ENCODE measurements at places on chromosomes 5 and 9.

GRCh38 chr9:131284856-131285255, 4.7 kb upstream of the PLPP7 start:
- DNase-seq: no peak

GRCh38 chr5:157971571-157972216, 112.7 kb upstream of the CLINT1 start:
- DNase-seq: no peak

DNA sequence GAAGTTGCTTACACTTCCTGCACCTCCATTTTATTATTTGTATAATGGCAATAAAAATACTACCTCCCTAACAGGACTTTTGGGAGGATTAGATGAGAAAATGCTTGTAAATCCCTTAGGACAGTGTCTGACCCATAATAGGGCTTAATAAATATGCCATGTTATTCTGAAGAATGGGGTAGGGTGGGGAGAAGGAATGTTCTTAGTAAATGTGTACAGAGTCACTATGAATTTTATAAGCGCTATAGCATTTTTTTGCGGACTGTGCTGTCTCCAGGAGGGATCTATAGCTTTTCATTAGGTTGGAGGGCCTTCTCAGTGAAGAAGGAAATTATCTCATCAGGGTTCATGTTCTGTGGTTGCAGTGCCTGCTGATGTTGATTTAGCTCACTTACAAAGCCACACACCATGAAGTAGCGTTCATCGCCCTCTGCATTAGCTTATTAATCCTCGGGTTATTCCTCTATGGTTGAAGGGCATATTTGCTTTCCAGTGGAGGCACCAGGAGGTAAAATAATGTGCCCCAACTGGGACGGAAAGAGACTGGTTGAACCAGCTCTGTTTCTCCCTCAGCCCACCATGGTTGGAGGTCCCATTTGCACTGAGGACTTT, 497.1 kb downstream of the ARHGEF28 start:
- no peak for DNase-seq

DNA sequence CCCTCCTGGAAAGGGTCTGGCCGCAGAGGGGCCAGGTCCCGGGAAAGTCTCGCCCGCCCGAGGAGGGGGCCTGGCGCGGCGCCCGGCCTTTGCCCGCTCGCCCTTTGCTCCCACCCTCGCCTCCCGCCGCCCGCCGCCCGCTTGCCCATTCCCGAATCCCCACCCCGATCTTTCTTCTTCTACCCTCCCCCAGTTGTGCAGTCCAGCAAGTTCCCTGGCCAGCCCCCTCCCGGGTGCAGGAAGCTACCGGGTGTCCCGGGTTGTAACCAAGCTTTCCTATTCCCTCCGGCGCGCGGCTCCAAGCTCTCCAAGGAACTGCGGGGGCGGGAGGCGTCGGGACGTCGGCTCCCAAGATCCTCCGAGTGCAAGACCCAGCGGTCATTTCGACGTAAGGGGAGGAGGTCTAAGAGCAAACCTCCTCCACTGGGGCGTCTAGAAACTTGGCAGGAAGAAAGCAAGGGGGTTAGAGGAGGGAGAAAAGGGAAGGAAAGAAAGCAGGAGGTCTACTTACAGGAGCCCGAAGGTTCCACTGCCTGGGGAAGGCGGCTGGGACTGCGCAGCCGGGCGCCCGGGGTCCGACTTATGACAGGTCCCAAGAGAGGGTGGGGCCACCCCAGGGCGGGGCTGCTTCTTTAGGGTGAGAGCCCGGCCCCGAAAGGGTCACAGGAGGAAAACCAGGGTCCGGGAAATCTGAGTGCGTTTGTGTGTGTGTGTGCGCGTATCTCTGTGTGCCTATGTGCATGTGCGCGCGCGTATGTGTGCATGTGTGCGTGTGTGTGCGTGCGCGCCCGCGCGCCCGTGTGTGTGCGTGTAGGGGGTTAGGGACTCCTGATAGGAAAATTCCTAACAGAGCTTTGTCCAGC, at the start of gene PTGR1:
Gene PTGR1 (minus strand): TSS at position 556 of the 863 bp plus-strand sequence. CDS start 2,225 bp downstream, outside the sequence.
- DNase-seq: peak; percentile 58

GRCh38 chr5:25393256-25393655, 748.5 kb upstream of the CDH10 start:
- DNase-seq: no peak

DNA sequence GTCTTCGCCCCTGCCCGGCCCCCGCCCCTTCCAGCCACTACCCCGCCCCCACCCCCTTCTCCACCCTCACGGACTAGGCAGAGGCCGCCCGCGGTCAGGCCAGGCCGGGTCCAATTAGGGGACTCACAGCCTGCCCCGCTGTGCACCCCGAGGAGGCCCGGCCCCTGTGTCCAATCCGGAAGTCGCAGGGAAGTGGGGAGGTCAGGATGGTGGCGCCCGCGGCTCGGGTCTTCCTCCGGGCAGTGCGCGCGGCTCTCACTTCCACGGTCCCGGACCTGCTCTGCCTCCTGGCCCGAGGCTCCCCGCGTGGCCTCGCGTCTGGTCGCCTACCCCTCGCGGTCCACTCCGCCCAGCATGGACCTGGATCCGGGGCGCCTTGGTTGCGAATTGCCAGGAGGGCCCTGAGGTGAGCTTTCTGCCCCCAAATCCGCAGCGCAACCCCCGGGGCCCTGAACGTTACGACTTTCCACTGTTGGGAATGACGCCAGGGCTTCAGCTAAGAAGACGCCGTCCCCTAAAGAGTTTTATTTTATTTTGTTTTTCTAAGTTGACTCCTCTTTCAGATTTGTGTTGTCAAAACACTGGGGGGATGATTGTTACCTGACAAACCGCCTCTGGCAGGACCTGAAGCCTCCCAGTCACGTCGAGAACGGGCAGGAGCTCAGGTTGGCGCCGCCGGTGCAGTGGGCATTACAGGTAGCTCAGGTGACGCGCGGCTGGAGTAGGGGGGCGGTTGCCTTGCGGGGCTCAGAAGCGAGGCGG, 763 bp upstream of the IRX2 start:
- no peak for DNase-seq

DNA sequence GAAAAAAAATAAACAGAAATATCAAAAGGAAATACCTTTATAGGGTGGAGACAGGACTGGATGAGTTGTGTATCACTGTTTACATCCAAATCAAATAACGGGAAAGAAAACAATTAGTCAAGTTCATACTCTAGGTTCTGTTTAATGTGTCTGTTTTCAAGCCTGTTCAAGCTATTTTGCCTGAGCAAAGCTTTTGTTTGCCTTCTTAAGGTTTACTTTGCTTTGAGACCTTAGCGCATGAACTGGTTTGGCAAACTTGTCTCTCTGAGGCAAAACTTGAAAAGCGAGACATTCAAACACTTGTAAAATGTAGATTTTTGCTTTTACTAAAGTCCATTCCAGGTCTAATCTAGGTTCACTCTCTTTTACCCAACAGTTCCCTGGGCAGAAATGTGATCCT, 174.1 kb upstream of the RFX3 start:
- no peak for DNase-seq

DNA sequence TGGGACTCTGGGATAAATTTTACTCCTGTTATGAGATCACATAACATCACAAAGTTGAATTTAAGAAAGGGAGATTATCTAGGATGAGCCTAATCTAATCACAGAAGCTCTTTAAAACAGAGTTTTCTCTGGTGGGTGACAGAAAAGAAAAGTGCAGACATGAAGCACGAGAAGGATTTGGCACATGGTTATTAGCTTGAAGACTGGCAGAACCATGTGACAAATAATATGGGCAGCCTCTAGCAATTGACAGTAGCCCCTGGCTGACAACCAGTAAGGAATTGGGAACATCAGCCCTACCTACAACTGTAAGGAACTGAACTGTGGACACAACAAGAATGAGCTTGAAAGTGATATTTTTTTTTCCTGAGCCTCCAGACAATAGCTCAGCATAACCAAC, 243.1 kb downstream of the HTR1A start:
- DNase-seq: no peak

- DNase-seq: no peak
Measured at GRCh38 chr9:107397076-107398044, 92.2 kb downstream of the KLF4 start.

DNA sequence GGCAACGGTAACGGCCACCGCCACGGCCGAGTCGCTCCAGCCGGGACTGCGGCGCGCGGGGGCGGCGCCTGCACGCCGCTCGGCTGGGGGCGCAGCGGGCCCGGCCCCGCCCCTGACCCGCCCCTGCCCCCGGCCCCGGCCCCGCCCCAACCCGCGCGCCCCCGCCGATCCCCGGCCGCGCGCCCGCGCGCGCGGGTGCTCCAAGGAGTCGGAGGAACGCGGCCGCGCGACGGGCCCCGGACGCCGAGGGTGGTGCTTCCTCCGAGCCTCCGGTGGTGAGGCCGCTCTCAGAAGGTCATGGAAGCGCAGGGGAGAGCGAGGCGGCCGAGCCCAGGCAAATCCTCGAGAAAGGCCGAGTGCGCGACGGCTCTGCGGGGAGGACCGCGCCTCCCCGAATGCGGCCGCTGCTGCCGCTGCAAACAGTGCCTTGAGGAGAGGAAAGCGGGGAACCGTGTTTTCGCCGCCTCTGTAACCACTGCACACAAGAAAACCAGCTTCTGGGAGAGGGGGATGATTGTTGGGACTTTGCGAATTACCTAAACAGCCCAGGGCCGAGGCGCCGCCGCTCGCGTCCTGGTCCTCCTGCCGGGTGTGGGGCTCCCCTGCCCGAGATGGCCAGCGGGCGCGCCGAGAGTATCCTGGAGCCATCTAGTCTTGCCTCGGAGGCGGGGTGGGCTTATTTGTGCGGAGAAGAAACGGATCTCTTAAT, at the start of gene LIFR:
Gene LIFR (minus strand): TSS at position 48 of the 709 bp plus-strand sequence. CDS start 25,999 bp downstream, outside the sequence.
- peak; percentile 36 for DNase-seq

DNA sequence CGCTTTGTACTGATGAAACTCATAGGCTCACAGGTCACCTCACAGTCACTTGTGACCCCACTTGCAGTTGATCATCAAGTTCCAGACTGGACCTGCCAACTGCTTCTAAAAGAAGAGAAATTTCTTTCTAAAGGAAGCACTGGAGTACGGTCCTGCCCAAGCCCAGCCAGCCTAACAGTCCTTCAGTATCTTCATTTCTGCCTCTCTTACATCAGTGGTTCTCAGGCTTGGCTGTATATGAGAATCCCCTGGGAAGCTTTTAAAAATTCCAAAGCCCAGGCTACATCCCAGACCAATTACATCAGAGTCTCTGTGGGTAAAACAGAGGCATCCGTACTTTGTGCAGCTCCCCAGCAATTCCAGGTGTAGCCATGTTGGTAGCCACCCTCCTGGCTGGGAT, 282.1 kb downstream of the NFIB start:
- no peak for DNase-seq

GRCh38 chr5:128290152-128290858, 206.7 kb downstream of the SLC12A2 start:
- no peak for DNase-seq

GRCh38 chr5:59542851-59543820, 350.4 kb downstream of the PDE4D start:
- DNase-seq: no peak

- DNase-seq: no peak
Measured at GRCh38 chr5:104361932-104362331, 799.3 kb upstream of the NUDT12 start.

- no peak for DNase-seq
Measured at GRCh38 chr5:127647361-127647958, 1.4 kb upstream of the CTXN3 start.

- DNase-seq: no peak
Measured at GRCh38 chr9:80507611-80508010, 935.8 kb downstream of the TLE4 start.

- no peak for DNase-seq
Measured at GRCh38 chr9:120646948-120647347, 67.0 kb upstream of the CDK5RAP2 start.

GRCh38 chr5:143338658-143339366, 64.7 kb downstream of the NR3C1 start:
- DNase-seq: no peak

GRCh38 chr5:125411744-125412560, 665.5 kb upstream of the ZNF608 start:
- no peak for DNase-seq

DNA sequence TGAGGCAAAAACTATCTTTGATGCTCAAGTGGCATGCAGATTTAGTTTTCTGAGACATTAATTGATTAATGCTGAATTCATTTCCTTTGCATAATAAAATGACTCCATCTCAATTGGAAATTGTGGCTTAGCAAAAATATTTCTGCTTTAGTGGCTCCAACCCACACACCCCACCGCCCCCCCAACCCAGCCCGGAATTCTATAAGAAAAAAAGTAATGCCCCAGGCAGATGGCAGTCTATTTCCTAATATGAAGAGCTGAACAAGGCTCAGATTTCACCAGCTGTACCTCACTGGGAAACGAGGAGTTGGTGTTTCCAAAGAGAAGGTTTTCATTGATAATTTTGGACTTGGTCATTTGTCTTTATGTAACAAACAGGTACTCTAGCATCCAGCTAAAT, 182.1 kb downstream of the FBN2 start:
- no peak for DNase-seq

GRCh38 chr9:38017149-38017884, 51.7 kb downstream of the SHB start:
- no peak for DNase-seq

DNA sequence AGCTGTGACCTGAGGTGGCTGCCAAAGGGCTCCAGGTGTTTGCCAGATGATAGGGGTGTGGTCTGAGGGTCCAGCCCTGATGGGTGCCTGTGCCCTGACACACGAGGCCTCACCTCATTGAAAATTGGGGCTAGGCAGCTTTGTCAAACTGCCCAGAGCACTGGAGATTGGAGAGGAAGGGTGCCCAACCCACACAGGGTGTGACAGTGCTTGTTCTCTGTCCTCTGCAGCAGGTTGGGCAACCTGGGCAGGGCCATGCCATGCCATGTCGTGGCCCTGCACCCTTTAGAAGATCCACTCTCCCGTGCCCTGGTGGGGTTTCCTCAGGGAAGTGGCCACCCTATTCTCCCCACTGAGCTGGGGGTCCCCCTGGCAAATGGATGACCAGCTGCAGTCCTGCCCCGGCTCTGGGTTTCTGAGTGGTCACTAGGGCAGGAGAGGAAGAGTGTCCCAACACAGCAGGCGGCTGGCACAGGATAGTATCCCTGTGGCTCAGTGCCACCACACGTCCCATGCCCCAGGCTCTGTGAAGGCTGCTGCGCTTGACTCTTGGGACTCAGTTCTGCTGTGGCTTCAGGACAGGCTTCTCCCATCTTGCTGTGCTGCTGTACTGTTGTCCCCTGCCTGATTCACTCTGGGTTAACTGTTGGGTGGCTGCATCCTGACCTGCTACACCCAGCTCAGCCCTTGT, 100.8 kb upstream of the PITX1 start:
- DNase-seq: no peak

- DNase-seq: no peak
Measured at GRCh38 chr5:149597618-149598017, 16.3 kb downstream of the ARHGEF37 start.

DNA sequence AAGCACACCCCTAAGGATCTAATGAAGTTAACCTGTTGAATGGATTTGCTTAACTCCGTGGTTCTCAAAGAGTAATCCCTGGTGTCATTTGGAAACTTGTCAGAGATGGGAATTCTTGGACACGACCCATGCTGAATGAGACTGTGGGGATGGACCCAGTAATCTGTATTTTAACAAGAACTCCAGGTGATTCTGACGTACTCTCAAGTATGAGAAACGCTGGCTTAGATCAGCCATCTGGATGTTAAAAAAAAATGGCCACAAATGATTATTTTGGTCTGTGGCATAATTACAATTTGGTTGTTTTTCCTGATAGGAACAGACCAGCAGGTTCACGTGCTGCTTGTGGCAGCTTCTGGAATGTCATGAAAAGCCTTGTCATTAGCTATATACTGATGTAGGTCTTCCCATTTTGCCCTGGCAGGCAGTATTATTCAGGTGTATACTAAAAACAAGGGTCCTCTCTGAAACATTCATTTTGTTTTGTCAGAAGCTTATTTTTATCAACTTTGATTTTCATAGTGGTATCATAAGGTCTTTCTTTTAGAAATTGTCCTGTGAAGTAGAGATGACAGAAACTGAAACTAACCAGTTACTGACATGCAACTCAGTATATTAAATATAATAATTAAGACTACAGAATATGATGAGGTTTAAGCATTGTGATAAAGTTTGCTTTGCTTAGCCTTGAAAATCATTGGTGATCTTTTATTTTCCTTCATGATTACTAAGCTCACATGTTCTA, 15.4 kb downstream of the CPEB4 start:
- DNase-seq: no peak
